ENCODE measurements at places on chromosomes 5 and 9.

DNA sequence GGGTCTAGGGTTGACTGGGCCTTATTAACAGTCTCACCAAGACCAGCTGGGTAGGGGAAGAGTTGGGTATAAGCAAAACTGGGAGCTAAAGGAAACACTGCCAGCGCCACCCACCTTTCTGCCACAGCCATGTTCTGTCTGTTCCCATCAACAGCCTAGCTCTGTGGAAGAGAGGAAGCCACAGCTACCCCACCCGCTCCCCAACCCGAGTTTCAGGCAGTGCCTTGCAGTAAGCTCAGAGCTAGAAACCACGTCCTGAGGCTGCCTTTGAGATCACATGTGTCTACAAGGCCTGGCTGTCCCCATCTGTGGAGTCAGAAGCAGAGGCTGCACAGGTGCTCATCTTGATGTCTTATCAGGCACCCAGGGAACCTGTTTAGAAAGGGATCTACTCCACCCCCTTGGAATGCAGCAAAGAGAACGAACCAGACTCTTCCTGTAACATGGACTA, 15.3 kb downstream of the HNRNPH1 start:
- peak; percentile 40 for DNase-seq

DNA sequence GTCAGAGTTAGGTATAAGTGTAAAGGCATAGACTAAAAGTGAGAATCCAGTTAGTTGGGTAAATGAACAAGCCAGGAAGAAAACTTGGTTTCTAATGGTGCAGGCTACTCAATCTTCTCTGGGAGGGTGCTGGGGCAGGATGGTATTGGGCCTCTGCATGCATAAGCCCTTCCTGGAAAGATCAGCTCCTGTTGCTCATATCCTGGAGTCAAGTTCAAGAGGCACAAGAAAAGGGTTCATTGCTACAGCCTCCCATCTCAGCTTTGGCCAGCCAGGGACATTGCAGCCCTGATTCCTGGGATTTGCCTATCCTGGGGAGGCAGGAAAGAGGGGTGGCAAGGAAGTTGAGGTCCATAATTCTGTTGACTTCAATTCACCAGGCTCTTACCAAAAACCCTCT, 40.7 kb upstream of the ATP6V1G1 start:
- DNase-seq = no peak

DNA sequence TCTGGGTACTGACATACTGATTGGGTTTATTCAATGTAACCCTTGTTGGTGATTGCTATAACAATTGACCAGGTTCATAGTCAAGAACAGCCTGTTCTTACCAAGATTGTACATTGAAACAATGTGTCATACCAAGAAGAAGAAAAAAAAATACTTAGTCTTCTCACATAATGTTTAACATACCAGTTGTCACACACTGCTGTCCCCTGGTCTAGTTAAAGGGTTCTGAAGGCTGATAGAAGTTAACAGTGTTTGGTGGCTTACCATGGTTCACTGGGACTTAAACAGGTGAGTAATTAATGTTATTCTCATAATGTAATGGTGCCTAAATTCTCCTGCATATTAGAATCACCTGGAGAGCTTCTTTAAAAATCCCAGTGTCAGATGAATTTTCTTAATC, 18.5 kb upstream of the CDC42SE2 start:
- no peak for DNase-seq

DNA sequence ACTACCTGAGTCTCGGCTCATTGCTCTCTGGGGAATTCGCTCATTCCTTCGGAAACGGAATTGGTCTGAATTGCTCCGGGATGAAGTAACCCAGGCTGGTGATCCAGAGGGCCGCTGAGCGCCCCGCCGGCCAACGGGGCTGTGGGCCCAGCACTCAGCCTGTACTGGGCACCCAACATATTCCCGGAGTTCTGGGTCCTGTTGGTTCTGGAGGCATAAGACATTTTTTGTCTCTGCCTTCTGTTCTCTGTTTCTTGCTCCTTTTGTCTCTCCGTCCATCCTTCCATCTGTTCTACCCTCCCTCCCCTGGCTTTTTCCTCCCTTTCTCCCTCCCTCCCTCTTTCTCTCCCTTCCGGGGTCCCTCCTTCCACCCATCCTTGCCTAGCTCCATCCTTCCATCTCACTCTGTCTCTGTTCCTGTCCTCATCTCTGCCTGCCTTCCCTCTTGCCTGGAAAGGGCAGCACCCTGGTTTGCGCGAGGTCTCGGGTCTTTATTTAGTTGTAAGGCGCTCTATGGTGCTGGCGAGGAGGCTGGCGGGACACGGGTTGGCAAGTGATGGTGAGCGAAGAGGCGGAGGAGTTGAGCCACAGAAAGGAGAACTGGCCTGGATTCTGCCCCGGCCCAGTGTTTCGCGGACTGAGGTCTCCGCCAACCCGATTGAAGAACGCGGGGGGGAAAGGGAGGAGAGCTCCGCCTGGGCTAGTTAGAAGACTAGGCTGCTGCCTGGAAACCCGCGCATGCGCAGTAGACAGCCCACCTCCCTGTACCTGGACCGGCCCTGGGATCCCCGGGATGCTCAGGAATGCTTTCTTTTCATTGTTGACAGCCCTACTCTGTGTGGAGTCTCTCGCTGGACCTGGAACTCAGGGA, 1468.0 kb downstream of the FOXD4L5 start:
- DNase-seq = peak; percentile 56

GRCh38 chr5:125710745-125711144, 712.5 kb upstream of the GRAMD2B start:
- DNase-seq = no peak

GRCh38 chr9:21023861-21024260, 7.6 kb downstream of the HACD4 start:
- no peak for DNase-seq

DNA sequence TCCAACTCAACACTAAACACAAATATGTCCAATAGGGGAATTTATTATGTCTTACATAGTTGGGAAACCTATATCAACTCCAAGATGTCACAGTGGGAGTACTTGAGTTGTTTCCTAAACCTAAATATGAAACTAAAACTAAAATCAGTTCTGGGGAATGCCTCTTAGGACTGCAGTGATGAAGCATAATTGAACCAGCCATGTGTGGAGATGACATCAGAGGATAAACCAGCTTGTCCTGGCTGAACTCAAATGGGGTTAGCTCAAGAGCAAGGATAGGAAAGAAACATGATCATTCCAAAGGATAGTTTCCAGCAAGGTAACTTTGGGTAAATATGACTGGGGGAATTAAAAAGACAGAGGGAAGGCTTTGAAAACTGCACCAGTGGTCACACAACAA, 88.9 kb upstream of the PLPPR1 start:
- no peak for DNase-seq

- DNase-seq = no peak
Measured at GRCh38 chr9:112494153-112494552, 7.5 kb downstream of the KIAA1958 start.

DNA sequence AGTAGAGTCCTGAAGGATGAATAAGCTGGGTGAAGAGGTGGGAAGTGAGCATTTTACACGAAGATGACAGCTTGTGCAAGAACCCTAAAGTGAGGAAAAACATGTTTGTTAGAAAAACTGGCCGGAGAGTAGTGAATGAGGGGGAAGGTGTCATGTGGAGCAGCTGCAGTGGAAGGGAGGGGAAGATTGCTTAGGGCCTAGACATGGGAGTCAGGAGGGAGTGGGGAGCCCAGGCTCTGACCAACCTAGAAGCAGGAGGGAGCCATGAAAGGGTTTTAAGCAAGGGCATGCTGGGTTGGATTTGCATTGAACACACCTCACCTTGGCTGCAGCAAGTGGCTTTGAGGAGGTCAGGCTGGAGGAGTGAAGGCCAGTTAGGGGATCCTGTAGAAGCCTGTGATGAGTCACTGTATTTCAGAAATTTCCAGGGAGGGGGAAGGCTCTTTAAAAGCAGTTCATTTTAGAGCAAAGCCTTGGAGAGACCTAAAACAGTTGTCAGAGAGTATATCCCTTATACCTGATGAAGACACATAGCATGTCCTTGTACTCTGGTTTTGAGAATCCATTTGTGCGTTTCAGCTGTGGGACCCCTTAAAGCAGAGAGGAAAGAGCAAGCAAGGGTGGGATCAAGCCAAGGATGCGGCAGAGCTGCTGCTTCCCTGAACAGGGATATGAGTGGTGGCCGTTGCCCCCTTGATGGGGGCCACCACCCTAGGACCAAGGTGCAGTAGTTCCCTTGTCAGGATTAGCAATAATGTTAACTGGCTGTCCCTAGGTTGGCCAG, 45.4 kb downstream of the ANGPTL2 start:
- no peak for DNase-seq

- DNase-seq = no peak
Measured at GRCh38 chr9:96004379-96004778, 128.9 kb downstream of the ERCC6L2 start.

GRCh38 chr9:6471231-6471850, 58.3 kb downstream of the UHRF2 start:
- no peak for DNase-seq

- no peak for DNase-seq
Measured at GRCh38 chr5:36631154-36631553, 24.7 kb downstream of the SLC1A3 start.

DNA sequence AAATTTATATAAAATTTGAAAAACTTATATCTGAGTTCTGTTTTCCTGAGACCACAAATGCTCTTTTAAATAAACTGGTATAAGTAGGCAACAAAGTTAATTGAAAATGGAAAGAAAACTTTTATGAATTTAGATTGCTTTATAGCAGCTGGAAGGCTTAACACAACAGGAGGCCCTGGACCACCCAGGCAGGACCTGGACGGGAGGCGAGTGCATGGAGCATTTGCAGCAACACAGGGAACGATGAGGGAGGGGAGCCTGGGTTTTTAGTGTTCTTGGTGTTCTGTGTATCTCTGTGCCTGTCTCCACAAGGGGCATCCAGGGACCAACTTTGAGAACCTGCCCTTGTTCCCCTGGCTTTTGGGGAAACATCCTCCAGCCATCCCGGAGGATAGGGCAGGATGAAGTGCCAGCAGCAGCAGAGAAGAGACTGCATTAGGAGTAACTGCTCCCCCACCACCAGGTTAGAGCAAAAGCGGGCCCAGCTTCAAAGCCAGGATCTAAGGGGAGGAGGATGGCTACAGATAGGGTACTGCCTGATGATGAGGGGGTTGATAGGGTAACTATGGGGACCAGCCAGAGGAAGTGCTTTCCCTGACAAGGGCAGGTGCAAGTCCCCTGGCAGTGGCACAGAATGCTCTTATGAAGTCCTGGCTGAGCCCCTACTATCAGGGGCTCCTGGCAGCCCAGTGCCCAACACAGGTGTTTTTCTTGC, 6.7 kb upstream of the SPATA31E1 start:
- DNase-seq = no peak

- DNase-seq = no peak
Measured at GRCh38 chr5:58458141-58458742, 1.6 kb downstream of the PLK2 start.

GRCh38 chr5:25573691-25574090, 928.9 kb upstream of the CDH10 start:
- no peak for DNase-seq

DNA sequence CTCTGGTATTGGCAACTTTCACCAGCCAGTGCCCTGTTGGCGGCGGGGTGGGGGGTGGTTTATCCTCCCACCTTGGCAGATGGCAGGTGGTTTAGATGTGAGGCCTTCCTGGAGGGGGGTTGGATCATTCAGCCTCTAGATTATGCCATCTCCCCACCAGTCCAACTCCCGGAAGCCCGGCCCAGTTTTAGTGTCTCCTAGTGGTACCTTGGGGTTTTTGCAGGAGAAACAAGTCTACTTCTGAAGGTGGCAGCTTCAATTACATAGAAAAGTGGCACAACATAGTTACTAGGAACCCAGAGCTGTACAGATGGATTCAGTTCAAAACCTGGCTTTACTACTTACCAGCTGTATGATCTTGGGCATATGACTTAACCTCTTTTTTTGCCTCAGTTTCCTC, 11.3 kb downstream of the PRLR start:
- DNase-seq = no peak

GRCh38 chr5:112529525-112529924, 110.4 kb upstream of the EPB41L4A start:
- no peak for DNase-seq

DNA sequence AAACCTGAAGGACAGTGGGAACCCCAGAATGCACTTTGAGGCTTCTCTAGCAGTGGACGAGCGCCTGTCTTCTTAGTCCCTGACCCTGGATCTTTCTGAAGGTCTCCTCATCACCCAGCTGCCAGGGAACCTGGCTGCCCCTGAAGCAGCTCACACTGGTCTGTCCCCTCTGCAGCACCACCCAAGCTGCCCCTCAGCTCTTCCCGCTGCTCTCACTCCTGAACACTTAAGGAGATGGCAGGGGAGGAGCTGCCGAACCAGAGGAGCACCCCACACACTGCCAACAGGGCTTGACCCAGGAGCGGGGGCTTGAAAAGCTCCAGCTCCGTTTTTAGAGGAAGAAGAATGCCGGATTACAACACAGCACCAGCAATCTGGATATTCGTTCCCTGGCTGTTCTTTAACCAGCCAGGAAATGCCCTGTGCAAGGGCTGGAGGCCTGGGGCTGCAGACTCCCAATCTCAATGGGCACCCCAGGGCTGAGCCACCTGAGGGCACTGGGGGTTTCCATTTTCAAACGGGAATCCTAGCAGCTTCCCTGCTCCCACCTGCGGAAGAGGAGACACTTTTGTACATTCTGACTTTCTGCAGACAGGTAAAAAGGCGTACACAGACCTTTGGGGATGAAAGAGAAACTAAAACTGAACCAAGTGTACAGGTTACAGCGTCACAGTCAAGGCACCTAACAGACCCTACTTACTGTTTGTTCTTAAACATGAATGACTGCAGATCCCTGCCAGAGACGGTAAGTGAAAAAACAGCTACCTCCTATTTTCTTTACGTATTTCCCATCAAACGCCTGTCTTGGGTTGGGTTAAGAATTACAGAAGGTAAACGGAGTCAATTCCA, 36.3 kb downstream of the GOLM1 start:
- no peak for DNase-seq
